ENCODE measurements at places on chromosomes 5 and 9. TPM values are rescaled to one million over a fixed set of nuclear protein-coding genes. Genes with fewer than 3 reads are reported as not detected.

GPRIN1 gene
- polyA plus RNA-seq, result 0.50 TPM

FBP1 gene
- polyA plus RNA-seq, result 87.4 TPM

C5orf22 gene
- polyA plus RNA-seq, result 8.5 TPM

GNA14 gene
- 1.0 TPM for polyA plus RNA-seq

IFNA2 gene
- not detected for polyA plus RNA-seq

PCDHGA1 gene
- polyA plus RNA-seq, result 1.0 TPM

LCN2 gene
- 5.6 TPM for polyA plus RNA-seq

ADAMTS2 gene
- 4.8 TPM for polyA plus RNA-seq

LIFR gene
- polyA plus RNA-seq, result 2.4 TPM

DNA sequence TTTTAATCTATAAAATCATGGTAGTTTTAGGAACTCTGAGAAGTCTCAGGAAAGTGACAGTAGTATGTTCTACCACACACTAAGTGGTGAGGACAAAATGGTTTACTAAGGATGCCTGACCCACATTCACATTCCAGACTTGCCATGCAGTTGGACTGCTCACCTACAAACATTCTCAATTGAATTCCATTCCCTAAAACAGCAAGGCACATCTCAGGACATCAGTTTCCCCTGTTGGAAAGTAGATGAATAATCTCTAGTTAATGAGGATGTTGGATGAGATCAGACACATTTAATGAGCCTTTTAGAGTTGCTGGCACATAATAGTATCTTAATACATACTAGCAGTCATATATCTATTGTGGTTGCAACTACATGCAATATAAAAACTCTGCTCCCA lies 76.6 kb downstream of the ZNF618 start:
- DNase-seq, result no peak
- peaks cover 10% of the 10 kb centered on the region for H3K4me1 ChIP-seq
- H3K27me3 ChIP-seq, result no peaks in the 10 kb centered on the region
- no peak overlapping the region for H3K4me3 ChIP-seq

- H3K27me3 ChIP-seq, result no peaks in the 10 kb centered on the region
- peak overlapping the region; percentile 98 for H3K4me3 ChIP-seq
- DNase-seq, result no peak
- H3K27ac ChIP-seq, result peak overlapping the region; percentile 51
- H3K4me1 ChIP-seq, result no peaks in the 10 kb centered on the region
- H3K36me3 ChIP-seq, result no peaks in the 10 kb centered on the region
These were observed 1.7 kb downstream of the PRDM6 start for GRCh38 chr5:123090661-123091297.

DNA sequence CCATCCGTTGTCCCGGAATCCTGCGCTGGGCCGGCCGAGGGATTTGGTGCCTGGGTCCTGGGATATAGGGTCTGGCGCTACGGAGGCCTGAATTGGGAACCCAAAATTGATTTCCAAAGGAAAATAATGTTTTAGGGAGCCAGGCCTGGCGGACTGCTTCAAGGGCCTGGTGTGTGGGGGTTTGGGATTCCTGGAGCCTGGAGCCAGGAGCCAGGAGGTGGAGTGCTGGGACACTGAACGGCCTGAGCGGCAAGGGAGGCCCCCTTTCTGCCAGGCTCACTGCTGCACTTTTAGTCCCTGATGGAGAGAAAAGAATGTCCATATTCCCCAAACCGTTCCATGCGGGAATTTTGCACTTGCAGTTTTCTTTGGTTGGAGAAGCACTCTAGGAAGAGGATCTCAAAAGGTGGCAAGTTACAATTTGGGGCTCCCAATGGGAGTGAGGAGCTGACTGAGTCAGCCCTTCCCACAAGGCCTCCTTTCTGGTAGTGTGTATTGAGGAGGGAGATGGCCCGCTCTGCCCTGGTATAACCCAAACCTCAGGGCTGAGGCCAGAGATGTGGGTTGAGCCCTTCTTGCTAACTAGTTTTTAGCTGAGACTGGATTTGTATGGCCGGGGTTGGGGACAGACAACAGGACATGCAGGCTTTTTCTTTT lies 2.2 kb downstream of the LMX1B start:
- H3K27ac ChIP-seq, result no peak overlapping the region
- no peaks in the 10 kb centered on the region for H3K27me3 ChIP-seq
- H3K36me3 ChIP-seq, result no peaks in the 10 kb centered on the region
- peak; percentile 34 for DNase-seq
- H3K4me1 ChIP-seq, result no peaks in the 10 kb centered on the region
- no peak overlapping the region for H3K4me3 ChIP-seq

GRCh38 chr9:133210609-133211008 lies 1.6 kb upstream of the OBP2B start:
- DNase-seq, result no peak
- no peaks in the 10 kb centered on the region for H3K4me1 ChIP-seq
- H3K27me3 ChIP-seq, result no peaks in the 10 kb centered on the region
- no peak overlapping the region for H3K4me3 ChIP-seq
- H3K27ac ChIP-seq, result no peak overlapping the region
- no peaks in the 10 kb centered on the region for H3K36me3 ChIP-seq

DNA sequence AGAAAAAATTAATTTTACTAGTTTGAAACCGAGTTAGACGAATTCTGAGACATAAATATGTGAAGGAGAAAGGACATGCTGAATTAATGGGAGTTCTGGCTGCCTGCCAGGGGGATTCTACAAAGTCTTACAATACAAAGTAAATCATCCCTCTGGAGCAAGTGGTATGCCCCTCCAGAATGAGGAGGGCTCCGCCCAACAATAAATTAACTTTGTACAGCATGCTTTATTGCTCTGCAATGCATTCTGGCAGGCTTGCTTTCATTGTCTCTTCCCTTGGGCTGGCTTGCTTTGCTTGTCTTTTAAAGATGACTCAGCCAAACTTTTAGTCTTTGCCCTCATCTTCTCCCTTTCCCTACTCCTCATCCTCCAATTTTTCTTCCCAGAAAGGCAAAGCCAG lies 11.7 kb upstream of the PCDHB1 start:
- no peak overlapping the region for H3K27ac ChIP-seq
- no peak overlapping the region for H3K4me3 ChIP-seq
- no peaks in the 10 kb centered on the region for H3K36me3 ChIP-seq

GRCh38 chr9:76643399-76644117 lies 120.7 kb upstream of the PCA3 start:
- peaks cover 14% of the 10 kb centered on the region for H3K36me3 ChIP-seq
- no peaks in the 10 kb centered on the region for H3K27me3 ChIP-seq
- H3K4me3 ChIP-seq, result no peak overlapping the region

GRCh38 chr9:113223963-113224362 lies 2.6 kb downstream of the SLC31A1 start:
- no peak for DNase-seq
- H3K27me3 ChIP-seq, result no peaks in the 10 kb centered on the region
- no peak overlapping the region for H3K27ac ChIP-seq
- H3K36me3 ChIP-seq, result no peaks in the 10 kb centered on the region

DNA sequence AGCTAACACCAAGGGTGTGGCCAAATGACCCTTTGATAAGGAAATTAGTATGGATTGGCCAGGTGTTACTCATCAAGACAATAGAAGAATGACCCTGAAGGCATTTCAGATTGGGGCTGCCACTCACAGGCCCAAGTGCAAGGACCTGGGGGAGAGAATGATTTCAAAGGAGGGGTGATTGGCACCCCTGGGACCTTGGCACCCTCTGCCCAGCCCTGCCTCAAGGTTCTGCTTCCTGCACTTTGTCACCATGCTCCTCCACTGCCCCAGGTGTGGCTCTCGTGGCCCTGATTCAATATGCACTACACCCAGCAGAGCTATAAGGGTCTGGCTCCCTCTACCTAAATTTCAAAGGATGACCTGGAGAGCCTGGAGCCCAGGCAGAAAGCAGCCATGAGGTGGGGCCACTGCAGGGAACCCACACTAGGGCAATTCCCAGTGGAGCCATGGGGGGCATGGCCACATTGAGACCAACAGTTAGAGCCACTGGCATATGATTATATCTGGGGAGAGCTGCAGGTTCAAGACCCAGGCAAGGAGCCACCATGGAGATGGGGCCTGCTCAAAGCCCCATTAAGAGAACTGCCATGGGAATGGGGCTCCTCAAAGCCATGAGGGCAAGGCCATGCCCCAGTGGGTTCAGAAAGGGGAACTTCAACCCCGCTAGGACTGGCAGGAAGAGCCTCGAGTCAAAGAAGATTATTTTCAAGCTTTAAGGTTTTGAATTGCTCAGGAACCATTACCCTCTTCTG lies 93.0 kb downstream of the CEMIP2 start:
- H3K27me3 ChIP-seq, result no peaks in the 10 kb centered on the region
- no peaks in the 10 kb centered on the region for H3K4me1 ChIP-seq
- H3K27ac ChIP-seq, result no peak overlapping the region
- no peak for DNase-seq
- no peak overlapping the region for H3K4me3 ChIP-seq
- H3K36me3 ChIP-seq, result no peaks in the 10 kb centered on the region

GRCh38 chr9:89732295-89732938 lies 127.6 kb downstream of the GADD45G start:
- H3K27me3 ChIP-seq, result no peaks in the 10 kb centered on the region
- H3K36me3 ChIP-seq, result no peaks in the 10 kb centered on the region
- no peak overlapping the region for H3K27ac ChIP-seq
- DNase-seq, result no peak
- H3K4me3 ChIP-seq, result no peak overlapping the region

- H3K4me3 ChIP-seq, result no peak overlapping the region
- no peak overlapping the region for H3K27ac ChIP-seq
- H3K36me3 ChIP-seq, result peaks cover 2% of the 10 kb centered on the region
These were observed 102.4 kb downstream of the CDK5RAP2 start for GRCh38 chr9:120477534-120478001.

DNA sequence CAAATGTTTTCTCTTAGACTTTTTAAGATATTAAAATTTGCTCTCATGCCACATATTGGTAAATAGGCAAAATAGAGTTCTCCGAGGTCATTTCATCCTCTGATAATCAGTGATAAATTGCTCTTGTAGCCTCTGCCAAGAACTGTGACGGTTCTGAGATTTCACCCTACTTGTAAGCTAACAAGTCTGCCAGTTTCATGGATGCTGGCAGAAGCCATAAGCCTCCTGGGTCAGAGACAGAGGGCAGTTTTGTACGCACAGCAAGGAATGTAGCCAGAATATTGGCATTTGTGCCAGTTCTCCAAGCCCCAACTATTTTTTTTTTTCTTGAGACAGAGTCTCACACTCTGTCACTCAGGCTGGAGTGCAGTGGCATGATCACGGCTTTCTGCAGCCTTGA lies 945.0 kb upstream of the WWC1 start:
- H3K36me3 ChIP-seq, result no peaks in the 10 kb centered on the region
- H3K27me3 ChIP-seq, result no peaks in the 10 kb centered on the region
- no peaks in the 10 kb centered on the region for H3K4me1 ChIP-seq
- no peak for DNase-seq

DNA sequence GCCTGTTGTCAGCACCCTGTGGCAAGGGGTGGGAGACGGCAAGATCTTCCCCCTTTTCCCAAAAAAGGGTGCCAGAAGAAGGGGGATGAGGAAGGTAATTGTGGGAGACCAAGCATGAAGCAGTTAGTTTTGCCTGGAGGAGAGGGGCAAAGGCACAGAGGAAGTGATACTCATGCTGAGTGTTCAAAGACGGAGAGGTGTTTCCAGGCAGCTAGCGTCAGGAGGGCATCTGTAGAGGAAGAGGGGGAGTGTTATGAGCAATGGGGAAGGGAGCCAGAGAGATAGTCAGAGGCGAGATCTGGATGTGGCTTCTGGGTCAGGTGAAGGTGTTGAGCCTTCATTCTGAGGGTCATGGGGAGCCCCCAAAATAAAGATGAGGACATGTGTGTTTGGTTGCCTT lies 26.9 kb upstream of the ADAM19 start:
- no peaks in the 10 kb centered on the region for H3K36me3 ChIP-seq
- no peak for DNase-seq
- H3K27ac ChIP-seq, result no peak overlapping the region
- H3K4me1 ChIP-seq, result no peaks in the 10 kb centered on the region
- no peak overlapping the region for H3K4me3 ChIP-seq

GRCh38 chr9:99637641-99638040 lies 184.0 kb upstream of the NR4A3 start:
- no peak overlapping the region for H3K4me3 ChIP-seq
- no peak overlapping the region for H3K27ac ChIP-seq
- no peaks in the 10 kb centered on the region for H3K27me3 ChIP-seq
- no peaks in the 10 kb centered on the region for H3K36me3 ChIP-seq
- no peak for DNase-seq

DNA sequence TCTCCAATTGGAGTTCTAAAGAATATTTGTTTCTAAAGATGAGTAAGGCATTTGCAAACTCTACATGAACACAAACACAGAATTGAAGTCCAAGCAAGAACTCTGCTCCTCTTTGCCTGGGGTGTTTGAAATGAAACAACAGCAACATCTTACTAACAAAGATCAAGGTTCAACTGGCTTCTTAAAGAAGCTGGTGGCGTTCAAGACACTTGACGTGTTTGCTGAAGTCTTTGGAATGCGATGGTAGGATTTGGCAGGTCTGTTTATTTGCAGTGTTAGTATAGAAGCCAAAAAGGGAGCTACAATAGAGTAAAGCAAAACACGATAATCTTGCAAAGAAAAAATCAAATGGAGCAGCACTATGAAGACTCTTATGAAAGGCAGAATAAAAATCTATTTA lies 94.9 kb downstream of the BASP1 start:
- H3K27me3 ChIP-seq, result no peaks in the 10 kb centered on the region
- H3K4me3 ChIP-seq, result no peak overlapping the region
- H3K27ac ChIP-seq, result no peak overlapping the region
- H3K36me3 ChIP-seq, result no peaks in the 10 kb centered on the region

Data from aorta (tissue), 5 donors.